ENCODE measurements at places on chromosomes 16 and 17.
A peak's percentile ranks its signal among the peaks of the same experiment; 100 is the strongest.

GRCh38 chr16:85229869-85230462 is 117.7 kb upstream of the CIBAR2 start:
- DNase-seq = no peak

DNA sequence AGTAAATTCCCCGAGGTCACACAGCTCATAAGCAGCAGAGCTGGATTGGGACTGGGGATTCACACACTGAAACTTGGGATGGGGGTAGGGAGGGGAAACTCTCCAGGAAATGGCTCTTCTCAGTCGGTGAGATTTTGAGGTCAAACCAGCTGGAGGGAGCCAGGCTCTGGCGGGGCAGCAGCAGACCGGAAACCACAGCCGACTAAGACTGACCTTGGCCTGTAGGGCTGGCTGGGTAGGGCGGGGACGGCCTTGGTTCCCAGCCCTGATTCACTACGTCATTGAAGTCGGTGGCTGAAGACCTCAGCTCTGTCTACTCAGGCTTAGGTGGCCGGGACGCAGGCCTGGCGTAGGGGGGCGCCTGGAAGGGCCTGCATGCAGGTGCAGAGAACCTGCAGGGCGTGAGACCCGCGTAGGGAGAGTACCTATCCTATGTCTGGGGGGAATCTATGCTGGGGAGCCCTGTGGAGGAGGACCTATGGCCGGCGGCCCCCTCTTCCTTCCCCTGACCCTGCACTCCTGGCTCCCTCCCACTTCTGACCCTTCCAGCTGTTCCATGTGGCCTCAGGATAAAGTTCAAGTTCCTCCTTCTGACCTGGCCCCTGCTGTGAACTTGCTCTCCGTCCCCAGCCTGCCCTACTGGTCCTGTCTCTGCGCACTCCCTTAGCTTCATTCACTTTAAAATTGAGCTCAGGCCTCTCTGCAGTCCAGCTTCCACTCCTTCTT is 11.9 kb upstream of the SLC4A1 start:
- DNase-seq = no peak

DNA sequence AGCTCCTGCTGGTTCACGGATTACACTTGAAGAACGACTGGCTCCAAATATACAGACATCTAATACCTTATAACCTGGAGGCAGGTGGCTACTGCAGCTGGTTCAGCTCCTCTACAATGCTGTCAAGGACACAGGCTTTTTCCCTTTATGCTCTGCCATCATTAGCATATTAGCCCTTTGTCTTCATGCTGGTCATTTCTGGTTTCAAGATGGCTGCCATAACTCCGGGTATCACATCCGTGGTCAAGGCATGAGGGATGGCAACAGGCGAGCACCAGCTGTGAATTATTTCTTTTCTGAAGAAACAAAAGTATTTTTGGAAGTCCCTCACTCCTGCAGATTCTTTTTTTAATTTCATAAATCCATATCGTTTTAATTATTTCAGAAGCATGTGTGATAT is 124.3 kb upstream of the MED13 start:
- DNase-seq = no peak

- no peak for DNase-seq
Observed at GRCh38 chr16:89044418-89045180, 49.1 kb upstream of the ACSF3 start.

GRCh38 chr17:19369846-19370492 is 7.4 kb upstream of the B9D1 start:
- DNase-seq = no peak

- no peak for DNase-seq
Observed at GRCh38 chr16:67039260-67040020, 10.5 kb downstream of the CBFB start.

DNA sequence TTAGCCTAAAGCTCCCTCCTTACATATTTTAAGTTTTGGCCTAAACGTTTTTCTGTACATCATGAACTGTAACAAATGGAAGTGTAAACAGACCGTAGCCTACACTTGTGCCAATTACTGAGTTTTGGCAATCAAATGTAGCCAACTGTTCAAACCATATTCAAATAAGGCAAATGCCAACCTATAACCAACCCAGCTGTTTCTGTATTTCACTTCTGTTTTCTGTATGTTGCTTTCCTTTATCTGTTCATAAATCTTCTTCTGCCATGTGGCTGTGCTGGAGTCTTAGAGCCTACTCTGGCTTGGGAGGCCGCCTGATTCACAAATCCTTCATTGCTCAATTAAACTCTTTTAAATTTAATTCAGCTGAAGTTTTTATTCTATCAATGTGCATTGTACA is 6.9 kb upstream of the C16orf78 start:
- no peak for DNase-seq

- no peak for DNase-seq
Observed at GRCh38 chr16:8826278-8826879, 28.7 kb downstream of the PMM2 start.

DNA sequence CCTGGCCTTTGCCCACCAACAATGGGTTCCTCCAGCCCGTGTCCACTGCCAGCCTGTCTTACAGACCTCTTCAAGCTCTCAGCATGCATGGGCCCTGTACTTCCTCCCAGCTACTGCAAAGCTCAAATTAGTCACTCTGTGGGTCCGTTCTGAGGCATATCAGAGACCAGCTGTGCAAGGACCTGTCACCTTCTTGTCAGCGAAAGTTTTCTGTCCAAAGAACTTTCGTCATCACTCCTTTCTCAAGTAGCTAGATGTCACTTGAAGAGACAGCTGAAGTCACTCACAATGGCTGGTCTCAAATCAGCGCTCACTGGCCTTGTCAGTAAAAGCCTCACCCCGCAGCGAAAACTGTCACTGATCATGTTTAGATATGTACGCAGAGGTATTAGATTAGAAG is 91.4 kb upstream of the DYNLRB2 start:
- no peak for DNase-seq

DNA sequence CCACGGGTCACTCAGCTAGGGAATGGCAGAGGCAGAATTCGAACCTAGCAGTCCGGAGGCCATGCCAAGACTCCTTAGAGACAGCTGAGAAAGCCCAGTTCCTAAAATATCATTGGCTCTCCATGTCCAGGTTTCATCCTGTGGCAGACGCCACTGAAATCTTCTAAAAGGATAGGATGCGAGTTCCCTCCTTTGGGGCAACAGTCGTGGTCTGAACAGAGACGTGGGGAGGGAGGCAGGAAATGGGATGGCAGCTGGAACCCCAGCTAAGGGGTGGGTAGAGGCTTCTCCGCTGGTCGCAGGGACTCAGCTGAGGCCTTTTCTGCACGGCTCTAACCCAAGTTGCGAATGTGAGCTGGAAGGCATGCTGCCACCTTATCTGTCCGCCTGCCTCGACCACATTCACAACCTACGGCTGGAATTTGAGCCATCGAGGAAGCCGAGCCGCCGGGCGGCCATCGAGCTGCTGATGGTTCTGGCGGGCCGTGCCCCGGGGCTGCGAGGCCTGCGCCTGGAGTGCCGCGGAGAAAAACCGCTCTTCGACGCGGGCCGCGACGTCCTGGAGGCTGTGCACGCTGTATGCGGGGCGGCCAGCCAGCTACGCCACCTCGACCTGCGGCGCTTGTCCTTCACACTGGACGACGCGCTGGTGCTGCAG is 1.9 kb upstream of the HSF4 start:
- DNase-seq = no peak

DNA sequence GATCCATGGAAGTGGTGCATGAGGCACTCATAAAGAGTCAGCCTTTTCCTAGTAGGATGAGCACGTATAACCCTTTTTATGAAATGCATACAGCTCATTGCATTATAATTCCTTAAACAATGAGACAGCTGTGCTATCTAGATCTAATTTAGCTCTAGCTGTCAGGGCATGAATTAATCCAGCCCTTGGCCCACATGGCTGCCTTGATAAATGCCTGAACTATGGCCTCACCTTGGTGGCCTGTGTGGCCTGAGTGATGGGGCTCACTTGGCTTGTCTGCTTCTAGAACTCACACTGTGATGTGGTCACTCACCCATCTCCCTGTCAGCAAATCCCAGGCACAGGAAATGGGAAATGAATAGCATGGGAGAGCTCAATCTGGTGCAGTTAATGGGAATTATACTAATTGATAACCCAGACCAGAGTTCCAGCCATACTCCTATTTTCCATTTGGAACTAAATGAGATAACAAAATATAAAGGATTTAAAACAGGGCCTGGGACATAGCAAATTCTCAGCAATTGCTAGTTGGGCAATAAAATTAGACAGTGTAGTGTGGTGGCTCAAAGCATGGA is 153.6 kb downstream of the HS3ST2 start:
- DNase-seq = no peak

- no peak for DNase-seq
Observed at GRCh38 chr16:26204138-26204537, 512.4 kb downstream of the HS3ST4 start.

GRCh38 chr16:21526923-21527807 is 72.2 kb upstream of the METTL9 start:
- no peak for DNase-seq

DNA sequence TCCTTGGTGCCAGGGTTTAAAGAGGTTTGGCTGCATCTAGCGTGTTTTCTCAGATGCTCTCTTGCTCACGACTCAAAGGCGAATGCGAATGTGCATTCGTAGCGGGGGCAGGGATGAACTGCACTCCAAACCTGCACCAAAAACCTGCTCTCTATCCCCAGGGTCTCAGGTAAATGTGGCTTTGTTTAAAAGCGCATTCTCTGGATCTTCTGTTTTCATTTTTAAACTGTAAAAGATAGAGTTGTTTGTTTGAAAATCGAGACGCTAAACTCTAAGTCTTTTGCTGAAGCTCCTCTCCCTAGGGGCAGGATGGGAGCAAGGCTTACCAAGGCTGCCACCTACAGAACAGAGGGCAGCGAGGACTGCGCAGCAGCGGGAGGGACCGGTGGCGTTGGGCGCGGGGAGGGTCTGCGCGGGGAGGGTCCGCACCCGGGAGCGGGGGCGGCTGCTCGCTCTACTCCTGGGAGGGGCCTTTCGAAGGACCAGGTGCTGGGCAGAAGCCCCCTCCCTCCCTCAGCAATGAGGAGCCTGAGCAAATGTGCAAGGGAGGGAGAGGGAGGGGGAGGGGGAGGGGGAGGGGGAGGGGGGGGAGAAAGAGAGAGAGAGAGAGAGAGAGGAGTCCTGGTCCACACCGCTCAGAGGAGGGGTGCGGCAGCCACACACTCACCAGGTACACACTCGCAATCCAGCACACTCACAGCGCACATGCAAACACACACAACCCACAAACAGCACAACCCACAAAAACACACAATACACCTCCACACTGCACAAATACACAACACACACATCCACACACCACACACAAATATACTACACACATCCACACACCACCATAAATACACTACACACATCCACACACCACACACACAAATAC is 142.8 kb downstream of the GRIN2A start:
- DNase-seq = peak; percentile 33

DNA sequence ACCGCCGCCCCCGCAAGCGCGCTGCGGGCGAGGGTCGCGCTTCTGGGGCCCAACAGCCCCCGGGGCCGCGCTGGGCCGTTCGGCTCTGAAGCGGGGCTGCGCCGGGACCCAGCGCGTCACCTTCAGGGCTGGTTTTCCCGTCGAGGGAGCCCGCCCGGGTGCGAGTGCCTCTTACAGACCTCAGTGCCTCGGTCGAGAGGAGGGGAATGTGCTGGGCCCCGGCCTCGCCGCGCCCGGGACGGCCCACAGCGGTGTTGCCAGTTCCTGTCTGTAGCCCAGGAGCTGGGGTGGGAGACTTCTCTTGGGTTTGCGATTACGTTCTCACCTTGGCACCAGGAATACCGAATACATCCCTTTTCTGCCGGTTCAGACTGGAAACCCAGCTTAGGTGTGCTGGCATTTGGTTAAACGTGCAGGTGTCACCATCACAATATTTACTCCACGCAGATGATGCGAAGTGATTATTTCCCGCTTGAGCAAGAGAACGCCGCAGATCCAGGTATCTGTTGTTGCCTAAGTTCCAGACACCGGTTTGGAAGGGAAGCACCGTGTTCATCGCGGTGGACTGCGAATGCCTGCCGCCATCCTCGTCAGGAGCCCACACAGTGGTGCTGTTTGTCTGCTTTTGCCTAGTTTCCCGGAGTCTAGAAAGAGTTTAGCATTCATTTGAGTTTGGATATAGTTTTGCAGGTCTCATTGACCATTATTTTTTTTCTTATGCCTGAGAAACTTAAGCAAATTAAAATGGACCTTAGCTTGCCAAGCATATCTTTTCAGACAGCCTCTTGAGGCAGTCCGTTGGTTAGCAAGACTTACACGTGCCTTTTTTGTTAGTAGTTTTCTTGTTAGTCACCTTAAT is 914 bp downstream of the MAP1LC3B start:
- DNase-seq = no peak

DNA sequence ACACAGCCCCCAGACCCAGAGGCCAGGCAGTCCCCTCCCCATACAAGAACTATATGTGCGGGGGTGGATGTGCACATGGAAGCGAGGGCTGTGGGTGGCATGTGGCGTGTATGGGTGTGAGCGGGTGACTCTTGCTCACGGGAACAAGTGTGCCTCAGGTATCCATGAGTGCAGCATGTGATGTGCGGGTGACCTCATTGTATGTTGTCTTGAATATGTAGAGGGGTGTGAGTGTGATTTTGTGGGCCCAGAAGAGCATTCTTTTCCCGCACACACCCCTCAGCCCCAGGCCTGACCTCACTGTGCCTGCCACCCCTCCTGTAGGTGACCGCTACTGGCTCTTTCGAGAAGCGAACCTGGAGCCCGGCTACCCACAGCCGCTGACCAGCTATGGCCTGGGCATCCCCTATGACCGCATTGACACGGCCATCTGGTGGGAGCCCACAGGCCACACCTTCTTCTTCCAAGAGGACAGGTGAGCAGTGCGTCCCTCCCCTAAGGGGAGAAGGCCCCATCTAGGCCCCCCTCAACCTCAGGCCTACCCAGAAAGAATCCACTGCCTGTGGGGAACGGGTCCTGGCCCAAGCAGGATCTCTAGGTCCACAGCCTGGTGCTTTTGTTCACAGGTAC is 17.4 kb downstream of the MMP15 start:
- DNase-seq = no peak

GRCh38 chr16:27823421-27823820 is 240.1 kb downstream of the GSG1L start:
- DNase-seq = no peak

DNA sequence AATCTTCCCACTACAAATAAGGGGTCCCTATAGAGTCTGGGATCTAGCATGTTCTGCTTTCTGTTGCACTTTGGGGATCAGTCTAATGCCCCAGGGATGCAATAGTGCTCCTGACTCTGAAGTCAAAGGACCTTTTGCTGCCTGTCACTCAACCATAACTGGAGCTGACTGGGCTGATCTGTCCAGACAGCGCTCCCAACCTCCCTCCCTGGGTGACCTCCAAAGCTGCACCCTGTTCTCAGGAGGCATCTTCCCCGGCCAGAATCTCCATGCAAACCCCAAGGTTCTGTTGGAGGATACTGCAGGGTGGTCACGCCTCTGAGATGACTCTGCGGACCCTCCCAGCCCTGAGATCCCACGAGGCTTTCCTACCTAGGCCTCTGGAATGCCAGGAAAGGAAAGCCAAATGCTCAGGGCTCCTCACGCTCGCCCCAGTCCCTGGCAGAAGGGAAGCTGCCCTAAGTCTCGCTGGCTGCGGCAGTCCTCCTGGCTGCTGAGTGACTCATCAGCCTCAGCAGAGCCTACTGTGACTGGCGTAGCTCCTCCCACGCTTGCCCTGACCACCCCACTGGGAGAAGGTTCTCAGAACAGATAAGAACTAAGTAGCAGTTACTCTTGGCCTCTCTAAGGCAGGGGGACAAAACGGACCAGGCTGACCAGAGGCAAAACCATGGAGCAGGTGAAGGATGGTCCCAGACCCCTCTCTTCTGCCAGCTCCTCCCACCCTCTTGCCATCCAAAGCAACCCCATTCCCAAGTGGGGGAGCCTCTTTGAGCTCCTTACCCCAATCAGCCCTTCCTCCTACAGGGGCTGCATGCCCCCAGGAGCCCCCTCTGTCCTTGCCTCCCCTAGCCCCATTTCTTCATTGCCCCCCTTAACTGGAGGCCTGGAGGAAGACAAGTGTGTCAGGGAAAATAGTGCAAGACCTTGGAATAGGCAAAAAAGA is 124.1 kb upstream of the TNRC6C start:
- no peak for DNase-seq

Measured in right renal pelvis (tissue), 4 donors.